ENCODE measurements at places on chromosomes 7 and 10.

- DNase-seq: peak; percentile 50
These were observed 34.9 kb downstream of the TAX1BP1 start for GRCh38 chr7:27774717-27775328.

GRCh38 chr10:9060314-9060713 lies 1005.8 kb downstream of the GATA3 start:
- no peak for DNase-seq

- DNase-seq: no peak
These were observed 46.1 kb upstream of the ZMIZ1 start for GRCh38 chr10:79022565-79023230.

- DNase-seq: no peak
These were observed 83.7 kb downstream of the EMX2 start for GRCh38 chr10:117626228-117626627.

- DNase-seq: no peak
These were observed 27.3 kb downstream of the ANXA11 start for GRCh38 chr10:80177781-80178636.

- DNase-seq: peak; percentile 78
These were observed 54.7 kb upstream of the SYPL1 start for GRCh38 chr7:106166651-106167342.

DNA sequence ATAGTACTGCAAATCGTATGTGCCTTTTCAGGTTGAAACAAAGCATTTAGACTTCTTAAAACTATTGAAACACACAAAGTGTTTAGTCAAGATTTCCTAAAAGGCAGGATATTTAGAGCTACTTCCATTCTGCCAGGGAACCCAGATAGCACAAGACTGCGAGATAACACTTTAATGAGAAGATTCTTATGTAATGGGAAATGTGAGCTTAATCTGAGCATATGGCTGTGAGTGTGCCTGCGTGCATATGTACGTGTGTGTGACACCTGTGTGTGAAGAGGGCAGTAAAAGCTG lies 14.3 kb upstream of the JCAD start:
- DNase-seq: no peak

DNA sequence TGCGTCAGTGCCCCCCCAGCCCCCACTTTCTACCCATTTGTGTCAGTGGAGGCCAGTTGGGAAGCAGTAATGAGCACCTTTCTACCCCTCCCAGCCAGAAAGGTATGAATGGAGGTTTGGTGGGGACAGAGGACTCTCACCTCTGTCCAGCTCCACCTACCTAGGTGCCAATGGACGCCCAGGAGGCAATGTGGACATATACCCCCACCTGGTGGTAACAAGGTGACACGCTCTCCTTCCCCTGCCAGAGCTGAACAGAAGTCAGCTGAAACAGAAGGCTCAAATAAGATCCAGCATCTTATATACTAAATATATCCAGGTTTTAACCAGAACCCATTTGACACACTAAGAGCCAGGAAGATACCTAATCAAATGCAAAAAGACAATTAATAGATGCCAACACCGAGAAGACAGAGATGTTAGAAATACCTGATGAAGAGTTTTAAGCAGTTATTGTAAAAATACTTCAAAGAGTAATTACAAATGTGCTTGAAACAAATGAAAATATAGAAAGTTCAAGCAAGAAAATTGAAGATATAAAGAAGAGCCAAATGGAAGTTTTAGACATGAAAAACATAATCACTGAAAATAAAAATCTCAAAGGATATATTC lies 18.4 kb upstream of the SORCS3 start:
- no peak for DNase-seq

DNA sequence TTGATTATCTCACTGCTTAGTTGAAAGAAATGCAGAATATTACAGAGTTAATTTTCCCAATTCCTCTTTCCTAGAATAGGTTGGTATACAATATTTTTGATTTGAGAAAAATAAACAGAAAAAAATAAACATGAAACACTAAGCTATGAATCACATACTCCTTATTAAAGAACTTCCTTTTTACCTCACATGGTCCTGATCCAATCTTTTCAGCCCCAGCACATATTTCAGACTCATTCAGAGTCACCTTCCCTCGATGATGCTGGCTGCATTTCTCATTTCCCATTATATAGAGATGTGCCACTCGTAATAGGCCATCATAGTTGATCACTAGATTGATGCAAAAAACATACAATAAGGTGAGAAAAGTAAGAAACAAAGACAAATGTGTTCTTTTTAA lies 64.6 kb downstream of the HGF start:
- DNase-seq: no peak

DNA sequence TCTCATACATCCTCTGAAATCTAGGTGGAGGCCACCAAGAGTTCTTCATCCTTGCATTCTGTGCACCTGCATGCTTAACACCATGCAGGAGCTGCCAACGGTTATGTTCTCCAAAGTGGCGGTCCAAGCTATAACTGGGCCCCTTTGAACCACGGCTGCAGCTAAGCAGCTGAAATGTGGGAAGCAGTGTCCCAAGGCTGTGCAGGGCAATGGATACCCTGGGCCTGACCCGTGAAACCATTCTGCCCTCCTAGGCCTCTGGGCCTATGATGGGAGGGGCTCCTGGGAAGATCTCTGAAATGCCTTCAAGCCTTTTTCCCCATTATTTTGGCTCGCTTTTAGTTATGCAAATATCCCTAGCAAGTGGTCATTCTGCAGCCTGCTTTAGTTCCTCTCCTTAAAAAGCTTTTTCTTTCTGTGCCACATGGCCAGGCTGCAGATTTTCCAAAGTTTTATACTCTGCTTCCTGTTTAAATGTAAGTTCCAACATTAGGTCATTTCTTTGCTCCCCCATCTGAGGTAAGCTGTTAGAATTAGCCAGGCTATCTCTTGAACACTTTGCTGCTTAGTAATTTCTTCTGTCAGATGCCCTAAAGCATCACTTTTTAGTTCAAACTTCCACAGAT lies 7.7 kb upstream of the GTPBP4 start:
- DNase-seq: no peak

GRCh38 chr10:66277481-66277880 lies 648.4 kb upstream of the LRRTM3 start:
- no peak for DNase-seq

DNA sequence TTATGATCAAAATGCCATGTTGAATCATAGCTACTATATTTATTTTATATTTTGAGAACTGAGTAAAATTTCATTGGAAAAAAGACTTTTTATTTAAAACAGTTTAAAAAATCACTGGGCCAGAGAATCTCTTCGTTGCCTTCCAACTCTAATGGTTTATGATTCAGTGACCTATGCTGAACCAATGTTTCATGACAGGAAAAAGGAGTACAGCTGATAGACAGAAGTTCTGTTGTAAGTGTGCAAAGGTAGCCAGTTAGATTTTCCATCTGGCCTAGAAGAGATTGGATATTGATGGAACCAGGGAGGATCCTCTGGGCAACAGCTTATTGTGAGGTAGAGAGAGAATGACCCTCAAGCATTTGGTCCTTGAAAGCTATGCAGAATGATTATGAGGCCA lies 745.8 kb downstream of the SUGCT start:
- no peak for DNase-seq

DNA sequence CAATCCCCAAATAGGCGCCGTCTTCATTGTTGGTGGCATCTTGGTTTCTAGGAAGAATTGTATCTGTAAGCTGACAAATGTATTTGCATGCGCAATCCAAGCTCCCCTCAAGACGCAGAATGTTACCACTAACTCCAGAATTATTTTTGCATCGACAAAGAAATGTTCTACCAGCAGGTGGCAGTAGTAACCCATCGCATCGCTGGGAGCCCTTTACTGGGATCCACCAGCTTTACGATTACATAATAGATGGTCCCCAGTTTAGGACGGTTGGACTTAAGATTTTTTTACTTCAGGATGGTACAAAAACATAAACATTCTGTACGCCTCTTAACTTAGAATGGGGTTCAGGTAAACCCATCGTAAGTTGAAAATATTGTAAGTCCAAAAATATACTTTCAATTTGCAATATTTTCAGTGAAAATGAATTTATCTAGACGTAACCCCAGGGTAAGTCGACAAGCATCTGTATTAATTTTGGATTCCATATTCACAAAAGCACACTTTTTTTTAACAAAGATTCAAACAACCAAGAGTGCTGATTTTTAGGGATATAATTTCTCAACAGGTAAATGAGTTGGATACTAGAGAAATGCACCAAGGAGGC lies 114.0 kb upstream of the COBL start:
- peak; percentile 29 for DNase-seq

DNA sequence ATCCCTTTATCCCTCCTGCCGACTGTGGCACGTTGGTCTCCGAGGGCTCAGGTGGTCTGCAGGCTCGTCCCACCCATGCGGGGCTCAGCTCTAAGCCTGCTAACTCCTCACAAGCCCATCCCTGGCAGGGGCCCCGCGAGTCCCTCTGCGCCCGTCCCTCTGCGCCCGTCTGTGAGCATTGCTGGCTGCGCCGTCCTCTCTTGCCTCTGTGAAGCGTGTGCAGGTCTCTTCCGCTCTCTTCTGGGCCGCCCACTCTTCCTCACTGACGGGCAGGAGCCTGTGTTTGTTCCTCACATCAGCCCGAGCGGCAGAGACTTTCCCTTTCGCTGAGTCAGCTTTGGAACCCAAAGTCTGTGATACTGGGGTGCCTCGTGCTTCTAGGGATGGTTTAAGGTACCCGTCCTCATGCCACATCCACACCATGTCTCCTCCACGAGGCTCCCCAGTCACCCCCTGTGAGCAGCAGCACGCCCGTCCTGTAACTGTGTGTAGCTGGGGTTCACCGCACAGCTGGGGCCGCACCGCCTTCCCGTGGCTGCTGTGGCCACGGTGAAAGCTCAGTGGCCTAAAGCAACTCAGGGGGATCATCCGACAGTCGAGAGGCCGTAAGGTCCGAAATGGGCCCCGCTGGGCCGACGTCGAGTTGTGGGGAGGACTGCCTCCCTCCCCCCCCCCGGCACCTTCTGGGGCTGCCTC lies 35.5 kb downstream of the ADGRA1 start:
- no peak for DNase-seq

DNA sequence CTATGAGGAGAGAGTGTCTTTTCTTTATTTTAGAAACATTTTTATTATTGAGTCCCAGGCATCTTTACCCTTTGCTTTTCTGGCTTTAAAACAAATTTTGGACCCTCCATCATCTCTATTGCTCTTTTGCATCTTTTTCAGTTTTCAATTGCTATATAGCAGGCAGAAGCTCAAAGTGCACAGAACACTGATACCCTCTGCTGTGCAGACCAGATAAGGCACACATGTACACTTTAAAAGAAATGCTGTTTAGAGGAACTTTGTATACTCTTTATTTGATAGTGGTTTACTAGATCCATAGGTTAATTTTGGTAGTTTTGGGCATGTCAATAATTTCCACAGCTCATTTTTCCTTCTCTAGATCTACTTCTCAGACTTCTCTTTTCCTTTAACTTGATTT lies 324.2 kb downstream of the SH2D4B start:
- DNase-seq: no peak

DNA sequence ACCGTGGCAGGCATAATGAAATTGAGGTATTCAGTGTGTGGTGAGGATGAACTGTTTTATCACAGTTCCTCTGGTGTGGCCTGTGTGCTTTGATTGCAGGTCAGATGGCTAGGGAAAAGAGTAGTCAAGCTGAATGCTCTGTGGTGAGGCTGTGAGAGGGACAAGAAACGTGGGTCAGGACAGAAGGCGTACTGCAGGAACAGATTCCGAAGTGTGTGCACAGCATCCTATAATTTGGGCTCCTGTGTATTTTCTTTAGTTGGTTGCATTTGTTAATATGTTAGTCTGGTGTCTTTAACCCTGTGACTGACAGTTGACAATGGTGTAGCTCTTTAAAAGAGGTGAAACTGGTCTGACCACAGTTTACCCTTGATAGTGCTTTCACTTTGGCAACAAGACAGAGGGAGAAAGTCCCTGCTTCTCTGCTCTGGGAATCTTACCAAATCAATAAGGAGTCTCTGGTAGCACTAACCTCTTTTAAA lies 76.5 kb downstream of the AUTS2 start:
- DNase-seq: no peak

- DNase-seq: no peak
These were observed 16.2 kb downstream of the OPTN start for GRCh38 chr10:13115832-13116803.

DNA sequence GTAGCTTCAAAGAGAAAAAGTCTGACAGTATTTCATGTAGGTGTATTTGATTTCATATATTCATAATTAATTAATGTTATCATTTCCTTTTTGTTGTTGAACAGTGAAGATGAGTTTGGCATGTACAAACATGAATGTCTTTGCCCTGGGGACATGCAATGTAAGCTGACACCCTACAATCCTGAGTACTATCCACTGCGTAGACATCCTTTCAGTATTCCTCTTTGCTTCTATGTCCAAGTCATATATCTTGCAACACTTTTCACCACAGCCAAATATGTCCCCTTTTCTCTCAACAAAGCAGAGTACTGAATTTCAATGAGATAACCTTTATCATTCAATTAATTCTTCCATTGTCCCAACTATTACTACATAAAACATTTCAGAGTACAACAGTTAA lies 93.6 kb downstream of the GPR37 start:
- no peak for DNase-seq

DNA sequence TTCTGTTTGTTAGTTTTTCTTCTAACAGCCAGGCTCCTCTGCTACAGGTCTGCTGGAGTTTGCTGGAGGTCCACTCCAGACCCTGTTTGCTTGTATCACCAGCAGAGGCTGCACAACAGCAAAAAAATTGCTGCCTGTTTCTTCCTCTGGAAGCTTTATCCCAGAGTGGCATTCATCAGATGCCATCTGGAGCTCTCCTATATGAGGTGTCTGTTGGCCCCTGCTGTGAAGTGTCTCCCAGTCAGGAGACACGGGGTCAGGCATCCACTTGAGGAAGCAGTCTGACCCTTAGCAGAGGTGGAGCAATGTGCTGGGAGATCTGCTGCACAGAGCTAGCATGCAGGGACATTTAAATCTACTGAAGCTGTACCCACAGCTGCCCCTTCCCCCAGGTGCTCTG lies 26.7 kb upstream of the CROT start:
- no peak for DNase-seq

DNA sequence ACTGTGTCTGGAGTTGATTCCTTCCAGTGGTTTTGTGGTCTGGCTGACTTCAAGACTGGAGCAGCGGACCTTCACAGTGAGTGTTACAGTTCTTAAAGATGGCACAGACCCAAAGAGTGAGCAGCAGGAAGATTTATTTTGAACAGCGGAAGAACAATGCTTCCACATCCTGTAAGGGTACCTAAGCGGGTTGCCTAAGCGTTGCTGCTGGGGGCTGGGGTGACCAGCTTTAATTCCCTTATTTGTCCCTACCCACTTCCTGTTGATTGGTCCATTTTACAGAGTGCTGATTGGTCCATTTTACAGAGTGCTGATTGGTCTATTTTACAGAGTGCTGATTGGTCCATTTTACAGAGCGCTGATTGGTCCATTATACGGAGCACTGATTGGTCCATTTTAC lies 13.2 kb downstream of the AKR1B15 start:
- DNase-seq: peak; percentile 81

- DNase-seq: peak; percentile 86
These were observed 1.2 kb upstream of the COL1A2 start for GRCh38 chr7:94393246-94394108.

GRCh38 chr10:32070645-32071044 lies 14.4 kb upstream of the KIF5B start:
- no peak for DNase-seq

GRCh38 chr10:46084321-46085165 lies 38.5 kb upstream of the MSMB start:
- no peak for DNase-seq

GRCh38 chr10:123013456-123014419 lies 4.9 kb downstream of the ACADSB start:
- DNase-seq: no peak

All from fibroblast of skin of scalp (primary cell).